Hypothalamus (tissue), 51 donors: ENCODE measurements at places on chromosomes 4 and X.

DNA sequence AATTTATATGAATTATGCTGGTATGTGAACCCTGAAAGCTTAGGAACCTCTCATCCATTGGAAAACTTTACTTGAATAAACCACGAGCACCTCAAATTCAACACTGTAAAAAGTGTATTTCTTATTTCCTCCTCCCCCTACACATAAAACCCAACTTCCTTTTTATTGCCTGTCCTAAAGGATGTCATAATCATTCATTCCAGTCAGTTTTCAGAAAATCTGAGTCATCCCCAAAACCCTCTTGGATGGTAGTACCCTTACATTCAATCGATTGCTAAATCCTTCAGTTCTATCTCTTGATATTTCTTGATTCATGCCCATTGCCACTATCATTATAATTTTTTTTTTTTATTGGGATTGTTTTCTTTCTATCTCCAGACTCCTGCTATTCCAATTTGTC is 91.1 kb upstream of the ATP8A1 start:
- no peak for DNase-seq

- DNase-seq: no peak
Measured at GRCh38 chr4:7745301-7745885, 194.3 kb downstream of the AFAP1 start.

DNA sequence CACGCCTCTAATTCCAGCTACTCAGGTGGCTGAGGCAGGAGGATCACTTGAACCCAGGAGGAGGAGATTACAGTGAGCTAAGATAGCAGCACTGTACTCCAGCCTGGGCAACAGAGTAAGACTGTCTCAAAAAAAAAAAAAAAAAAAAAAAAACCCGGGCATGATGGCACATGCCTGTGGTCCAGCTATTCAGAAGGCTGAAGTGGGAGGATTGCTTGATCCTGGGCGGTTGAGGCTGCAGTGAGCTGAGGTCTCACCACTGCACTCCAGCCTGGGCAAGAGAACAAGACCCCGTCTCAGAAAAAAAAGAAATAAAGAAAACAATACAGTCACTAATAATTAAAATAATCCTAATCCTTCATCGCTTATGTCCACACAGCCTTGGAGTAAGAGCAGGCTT is 68.1 kb downstream of the APBB2 start:
- no peak for DNase-seq

DNA sequence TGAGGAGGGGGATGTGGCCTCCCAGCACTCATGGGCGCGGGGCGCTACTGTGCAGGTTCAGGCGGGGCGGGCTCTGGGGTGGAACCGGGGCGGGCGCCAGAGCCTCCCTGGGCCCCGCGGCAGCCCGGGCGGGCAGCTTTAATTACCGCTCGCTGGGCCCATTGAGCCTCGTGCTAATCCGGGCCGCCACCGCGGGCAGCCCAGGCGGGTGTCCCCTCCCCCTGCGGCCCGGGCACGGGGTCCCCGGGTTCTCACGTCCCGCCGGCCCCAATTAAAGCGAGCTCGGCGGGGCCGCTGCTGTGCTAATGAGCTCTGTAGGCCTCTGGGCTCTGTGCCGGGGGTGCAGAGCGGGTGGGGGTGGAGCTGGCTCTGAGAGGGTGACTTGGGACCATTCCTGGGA is 22.8 kb upstream of the FGFR3 start:
- DNase-seq: peak; percentile 73

DNA sequence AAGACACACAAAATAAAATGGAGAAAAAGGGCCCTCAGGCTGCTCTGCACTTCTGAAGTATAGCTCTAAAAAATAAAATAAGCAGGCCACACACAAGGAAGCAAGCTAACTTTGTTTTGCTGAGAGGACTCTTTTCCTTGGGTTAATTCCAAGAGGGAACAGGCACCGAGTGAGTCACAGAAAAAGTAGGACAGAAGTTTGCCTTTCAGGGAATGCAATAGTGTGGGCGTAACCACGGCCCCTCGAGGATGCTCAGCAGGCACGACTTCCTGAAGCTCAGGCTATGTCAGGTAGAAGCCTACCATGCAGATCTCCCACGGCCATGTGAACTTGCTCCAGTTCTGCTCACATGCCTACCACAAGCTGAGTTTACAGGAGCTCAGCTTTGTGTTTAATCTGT is 22.1 kb downstream of the PPP1R2C start:
- no peak for DNase-seq

GRCh38 chr4:74235135-74235534 is 73.1 kb upstream of the EPGN start:
- DNase-seq: no peak

GRCh38 chrX:1727531-1728027 is 112.7 kb downstream of the ASMT start:
- DNase-seq: no peak

- no peak for DNase-seq
Measured at GRCh38 chrX:139936259-139936658, 3.4 kb upstream of the ATP11C start.

DNA sequence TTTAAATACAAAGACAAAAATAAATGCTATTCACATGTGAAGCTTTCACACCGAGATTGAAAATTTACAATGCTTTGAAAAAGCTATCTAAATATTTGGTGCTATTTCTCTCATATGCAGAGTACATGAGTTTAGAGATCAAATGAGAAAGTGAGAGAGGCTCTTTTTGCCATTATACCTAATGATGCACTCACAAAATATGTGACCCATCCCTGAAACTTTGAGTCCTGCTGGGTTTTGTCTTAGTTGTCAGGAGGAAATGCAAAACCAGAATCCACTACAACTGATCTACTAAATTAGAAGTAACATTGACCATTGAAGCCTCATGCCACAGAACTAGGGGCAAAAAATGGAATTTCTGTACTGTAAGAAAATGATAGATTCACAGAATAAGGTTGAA is 251.7 kb downstream of the MAPK10 start:
- no peak for DNase-seq

DNA sequence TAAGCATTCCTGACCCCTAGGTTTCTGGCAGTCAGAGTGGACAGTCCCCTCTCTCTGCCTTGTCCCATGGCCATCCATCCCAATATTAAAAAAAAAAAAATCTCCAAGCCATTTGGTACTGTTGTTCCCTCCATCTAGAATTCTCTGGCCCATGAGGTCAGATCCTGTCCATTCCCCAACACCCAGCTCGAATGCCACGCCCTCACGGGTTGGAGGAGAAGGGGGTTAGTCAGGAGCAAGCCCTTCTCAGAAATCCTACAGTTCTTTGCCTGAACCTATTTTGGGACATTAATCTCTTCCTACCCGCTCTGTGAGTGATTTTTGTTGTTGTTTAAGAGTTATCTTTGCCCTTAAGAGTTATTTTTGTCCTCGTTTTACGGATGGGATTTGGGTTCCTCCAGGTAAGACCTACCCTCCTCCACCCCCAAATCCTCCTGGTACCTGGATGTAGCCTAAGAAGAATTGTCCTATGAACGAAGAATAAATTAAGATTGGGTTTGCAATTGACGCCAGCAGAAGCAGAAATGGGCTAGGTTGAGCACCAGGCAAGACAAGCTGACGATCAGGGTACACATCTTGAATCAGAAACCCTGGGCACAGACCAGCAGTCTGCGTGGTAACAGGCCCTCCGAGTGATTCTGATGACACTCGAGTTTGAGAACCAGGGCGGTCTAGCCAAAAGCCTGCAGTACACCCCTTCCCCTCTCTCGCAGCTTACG is 977 bp downstream of the RNF175 start:
- peak; percentile 14 for DNase-seq

DNA sequence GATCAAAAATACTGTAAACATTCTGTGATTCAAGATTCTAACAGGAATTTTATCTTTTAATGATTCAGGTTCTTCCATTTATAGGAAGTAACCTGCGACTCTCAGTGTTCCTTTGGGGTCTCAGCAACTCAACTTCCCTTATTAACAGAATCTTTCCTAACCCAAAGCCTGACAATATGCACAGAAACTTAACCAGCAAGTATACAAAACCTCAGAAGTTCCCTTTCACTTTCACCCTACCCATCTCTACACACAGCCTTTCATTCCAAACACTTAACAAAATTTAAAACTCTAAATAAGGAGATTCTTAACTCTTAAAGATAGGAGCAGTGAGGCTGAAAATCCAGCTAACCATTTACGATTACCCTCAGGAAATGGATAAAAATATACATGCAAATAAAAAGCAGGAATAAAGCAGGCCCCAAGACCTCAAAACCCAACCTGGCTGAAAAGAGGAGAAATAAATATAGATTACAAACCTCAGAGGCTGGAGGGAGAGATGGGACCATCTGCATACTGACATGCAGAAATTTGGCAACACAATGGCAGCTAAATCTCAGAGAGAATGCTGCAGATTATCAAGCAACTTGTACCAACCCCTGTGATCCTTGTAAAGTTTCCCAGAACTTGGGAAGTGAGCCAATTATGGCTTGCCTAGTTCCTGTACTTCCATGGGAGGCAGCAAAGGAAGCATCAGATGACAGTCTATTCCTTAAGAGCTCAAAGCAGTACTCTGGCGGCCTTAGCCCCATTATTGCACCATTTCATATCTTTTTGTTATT is 101.0 kb downstream of the ATP11C start:
- DNase-seq: no peak

DNA sequence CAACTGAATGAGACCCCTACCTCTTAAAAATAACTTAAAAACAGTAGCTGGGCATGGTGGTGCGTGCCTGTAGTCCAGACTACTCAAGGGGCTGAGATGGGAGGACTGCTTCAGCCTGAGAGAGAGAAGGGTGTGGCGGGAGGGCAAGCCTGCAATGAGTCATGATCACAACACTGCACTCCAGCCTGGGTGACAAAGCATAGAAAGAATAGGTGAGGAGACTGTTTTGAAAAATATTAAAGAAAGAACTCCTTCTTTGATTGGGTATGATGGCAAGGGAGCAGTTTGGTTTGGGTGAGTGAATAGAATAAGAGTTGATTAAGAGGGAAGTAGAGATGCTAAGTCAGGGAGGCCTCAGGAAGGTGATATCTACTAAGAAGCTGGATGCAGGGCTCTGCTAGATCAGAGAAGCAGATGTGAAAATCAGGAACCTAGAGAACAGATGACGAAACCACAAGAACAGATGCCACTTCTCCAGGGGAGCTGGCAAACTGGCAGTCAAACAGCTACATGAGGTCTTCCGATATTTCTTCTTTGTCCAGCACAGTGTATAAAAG is 318.6 kb downstream of the OPHN1 start:
- DNase-seq: no peak

- DNase-seq: no peak
Measured at GRCh38 chr4:147773261-147774184, 41.6 kb downstream of the ARHGAP10 start.

GRCh38 chr4:8818063-8818881 is 53.4 kb downstream of the HMX1 start:
- DNase-seq: no peak
